Smooth muscle cell of the brain vasculature (primary cell): ENCODE measurements at places on chromosomes 12 and 14.
A peak's percentile ranks its signal among the peaks of the same experiment; 100 is the strongest.

GRCh38 chr14:34302654-34303053 lies 159.4 kb downstream of the SPTSSA start:
- no peak for DNase-seq

GRCh38 chr14:33376510-33376909 lies 437.8 kb downstream of the NPAS3 start:
- DNase-seq, result no peak

GRCh38 chr14:32469388-32470160 lies 140.5 kb downstream of the AKAP6 start:
- DNase-seq, result no peak

- DNase-seq, result no peak
These were observed 27.0 kb downstream of the TPCN1 start for GRCh38 chr12:113248051-113248825.

- DNase-seq, result no peak
These were observed 21.7 kb upstream of the TCL1B start for GRCh38 chr14:95664546-95664945.

- DNase-seq, result peak; percentile 58
These were observed 71.3 kb downstream of the ANKRD9 start for GRCh38 chr14:102437997-102438915.

GRCh38 chr14:100834082-100834793 lies 8.3 kb downstream of the MEG3 start:
- no peak for DNase-seq

DNA sequence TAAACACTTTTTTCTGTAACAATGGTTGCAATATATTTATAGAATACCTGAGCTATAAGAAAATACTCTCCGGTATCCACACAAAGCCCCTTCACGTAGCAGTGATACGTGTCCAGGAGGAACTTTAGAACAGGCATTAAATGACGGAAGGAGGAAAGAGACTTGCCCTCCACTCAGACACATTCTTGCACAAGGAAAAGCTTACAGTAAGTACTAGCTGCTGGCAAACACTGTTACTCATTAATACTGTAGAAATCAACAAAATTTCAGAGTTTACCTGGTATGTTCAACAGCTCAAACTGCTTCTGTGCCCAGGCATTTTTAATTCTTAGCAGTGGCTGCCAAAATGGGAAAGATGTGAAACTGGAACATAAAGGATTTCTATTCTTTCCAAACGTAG lies 41.7 kb downstream of the PRKD1 start:
- DNase-seq, result no peak

DNA sequence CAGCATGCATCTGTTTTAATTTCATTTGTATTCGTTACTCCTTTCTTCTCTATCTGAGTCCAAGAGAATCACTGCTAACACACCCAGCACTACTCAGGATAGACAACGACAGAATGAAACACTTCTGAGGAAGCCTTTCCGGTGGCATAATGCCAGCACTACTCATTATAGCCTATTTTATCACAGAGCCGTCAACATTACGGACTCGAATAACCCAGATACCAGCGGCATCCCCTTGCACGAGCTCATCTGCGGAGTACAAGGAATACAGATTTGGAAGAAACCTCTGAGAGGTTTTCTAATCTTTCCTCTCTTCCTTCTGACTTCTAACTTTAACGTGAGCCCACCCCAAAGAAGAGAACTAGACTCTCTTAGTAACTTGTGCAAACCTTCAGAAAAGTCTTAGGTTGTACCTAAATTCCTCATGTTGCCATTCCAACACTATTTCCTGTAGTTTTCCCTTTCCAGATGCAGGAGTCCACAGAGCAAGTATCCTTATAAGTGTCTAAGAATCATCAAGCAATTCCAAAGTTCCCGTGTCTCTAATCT lies 248.1 kb downstream of the APAF1 start:
- no peak for DNase-seq
